ENCODE measurements at places on chromosomes 7 and 10. TPM values are rescaled to one million over a fixed set of nuclear protein-coding genes. Genes with fewer than 3 reads are reported as not detected.

GRCh38 chr7:20786779-20787659, at the start of gene SP8:
Gene SP8, minus strand, starts transcription at chr7:20786886. Its CDS starts 88 bp downstream, at chr7:20786798.
- DNase-seq = no peak

SPDYE16 gene
- 0.25 TPM for polyA plus RNA-seq

ASB10 gene
- not detected for polyA plus RNA-seq

NODAL gene
- not detected for polyA plus RNA-seq

MACC1 gene
- 0.08 TPM for polyA plus RNA-seq

BHLHA15 gene
- polyA plus RNA-seq = not detected

DNA sequence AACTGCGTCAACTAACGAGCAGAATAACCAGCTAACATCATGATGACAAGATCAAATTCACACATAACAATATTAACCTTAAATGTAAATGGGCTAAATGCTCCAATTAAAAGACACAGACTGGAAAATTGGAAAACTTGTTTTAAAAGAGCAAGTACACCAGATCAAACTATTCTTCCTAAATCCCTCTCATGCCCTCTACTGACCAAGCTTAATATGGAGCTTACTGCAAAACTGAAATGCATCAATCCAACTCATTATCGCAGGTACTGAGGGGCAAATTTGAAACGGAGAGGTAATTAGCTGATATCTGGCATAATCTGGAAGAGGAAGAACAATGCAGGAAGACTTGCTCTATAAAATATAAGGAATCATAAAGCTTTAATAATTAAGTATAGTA, 1223.8 kb downstream of the NXPH1 start:
- no peak for DNase-seq

DNA sequence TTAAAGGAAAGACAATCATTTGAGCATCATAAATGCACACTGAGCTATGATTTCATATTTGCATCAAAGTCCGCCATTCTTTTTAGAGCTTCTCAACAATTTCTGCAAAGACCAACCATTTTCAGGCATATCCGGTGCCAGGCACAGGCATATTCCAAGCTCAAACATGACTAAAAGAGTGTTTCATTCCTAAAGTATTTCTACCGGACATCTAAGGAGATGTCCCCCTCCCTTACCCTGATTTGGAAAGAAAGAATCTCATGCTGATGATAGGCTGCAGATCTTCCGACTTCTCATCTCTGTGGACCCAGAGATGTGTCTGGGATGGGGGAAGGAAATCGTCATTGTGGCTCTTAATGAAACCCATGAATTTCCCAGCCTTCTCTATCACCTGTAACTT, 600.5 kb upstream of the MGMT start:
- no peak for DNase-seq

DNA sequence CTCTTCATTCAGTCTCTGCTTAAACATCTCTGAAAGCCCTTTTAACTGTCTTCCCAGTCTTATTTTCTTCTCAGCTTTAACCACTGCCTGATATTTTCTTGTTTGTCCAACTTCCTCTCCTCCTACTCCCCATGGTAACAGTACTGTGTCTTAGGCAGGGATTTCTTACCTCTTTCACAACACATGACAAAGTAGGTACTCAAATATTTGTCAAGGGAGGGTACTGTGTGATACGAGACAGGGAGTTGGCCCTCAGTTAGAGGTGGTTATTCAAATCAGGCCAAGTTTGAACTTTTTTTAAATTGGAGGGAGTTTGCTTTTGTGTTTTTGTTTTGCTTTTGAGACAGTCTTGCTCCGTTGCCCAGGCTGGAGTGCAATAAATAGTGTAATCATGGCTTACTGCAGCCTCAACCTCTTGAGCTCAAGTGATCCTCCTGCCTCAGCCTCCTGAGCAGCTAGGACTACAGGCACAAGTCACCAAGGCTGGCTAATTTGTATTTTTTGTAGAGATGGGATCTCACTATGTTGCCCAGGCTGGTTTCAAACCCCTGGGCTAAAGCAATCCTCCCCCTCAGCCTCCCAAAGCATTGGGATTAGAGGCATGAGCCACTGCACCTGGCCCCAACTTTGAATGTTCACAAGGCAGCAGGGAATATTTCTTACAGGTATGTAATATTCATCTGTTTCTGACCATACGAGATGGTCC, 2.5 kb upstream of the KPNA7 start:
- no peak for DNase-seq

DNA sequence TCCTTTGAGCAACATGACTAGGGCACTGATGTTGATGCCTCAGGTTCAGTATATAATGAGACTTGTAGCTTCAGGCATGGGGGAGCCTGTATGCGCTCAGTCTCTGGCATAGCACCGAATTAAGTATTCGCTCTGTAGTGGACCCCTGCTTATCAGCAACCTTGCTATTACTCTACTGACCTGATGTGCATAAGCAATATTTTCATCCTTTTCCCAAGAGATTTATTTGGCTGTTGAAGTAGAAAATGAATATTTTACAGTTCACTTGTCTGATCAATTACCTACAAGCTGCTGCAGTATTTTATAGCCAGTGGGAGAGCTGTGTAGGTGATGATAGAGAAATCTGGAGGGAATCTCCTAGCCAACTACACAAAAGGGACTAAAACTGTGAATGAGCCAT, 781.6 kb upstream of the PHF14 start:
- no peak for DNase-seq

DNA sequence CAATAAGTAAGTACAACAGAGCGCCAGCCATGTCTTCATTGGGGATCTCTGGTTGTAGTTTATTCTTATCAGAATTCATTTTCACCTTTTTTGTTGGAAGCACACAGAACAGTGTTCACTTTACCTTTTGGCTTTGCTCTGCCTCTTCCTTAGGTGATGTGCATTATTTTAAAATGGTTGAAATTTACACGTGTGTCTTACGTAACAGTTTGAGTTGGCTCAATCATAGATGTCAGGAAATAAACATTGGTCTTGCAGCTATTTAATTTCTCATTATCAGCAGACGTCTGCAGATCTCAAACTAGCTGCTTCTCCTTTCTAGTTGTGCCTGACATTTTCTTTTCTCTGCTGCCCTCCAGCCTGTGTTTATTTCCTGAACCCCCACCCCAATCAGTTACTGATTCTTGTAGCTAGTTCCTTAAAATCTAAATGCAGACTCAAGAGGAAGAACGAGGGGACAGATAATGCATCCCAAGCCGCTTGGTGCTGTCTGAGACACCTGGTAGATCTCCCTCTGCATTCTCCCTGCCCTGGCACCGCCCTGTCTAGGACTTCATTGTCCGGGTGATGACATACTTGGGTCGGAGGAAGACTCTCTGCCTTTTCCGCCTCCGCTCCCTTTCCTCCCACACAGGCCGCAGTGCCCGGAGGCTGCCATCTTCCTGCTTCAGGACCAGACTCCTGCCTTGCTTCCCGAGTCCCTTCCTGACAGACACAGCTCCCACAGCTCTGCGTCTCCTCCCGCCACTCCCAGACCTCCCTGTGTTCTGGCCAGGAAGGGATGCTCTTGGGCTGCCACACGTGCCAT, 108.2 kb downstream of the ANKRD61 start:
- DNase-seq = no peak

DNA sequence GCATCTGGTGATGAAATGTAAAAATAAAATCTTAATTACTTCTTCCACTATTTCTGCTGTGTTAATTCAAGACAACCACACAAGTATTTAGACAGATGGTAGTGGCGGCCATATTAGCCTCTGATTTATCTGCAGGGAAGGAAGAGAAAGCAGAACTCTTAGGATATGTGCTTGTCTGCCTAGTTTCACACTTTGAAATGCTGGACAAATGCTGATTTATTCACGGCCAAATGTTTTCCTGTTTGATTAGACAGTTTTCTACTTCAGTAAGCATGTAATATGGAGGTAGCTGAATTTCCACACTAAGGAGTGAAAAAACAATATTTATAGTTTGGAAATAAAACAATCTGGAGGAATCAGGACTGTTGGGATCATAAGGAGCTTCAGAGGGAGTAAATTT, 158.1 kb downstream of the AGMO start:
- no peak for DNase-seq

CTAGE4 gene
- polyA plus RNA-seq = not detected

HHEX gene
- 0.24 TPM for polyA plus RNA-seq

PLXDC2 gene
- polyA plus RNA-seq = not detected

DNA sequence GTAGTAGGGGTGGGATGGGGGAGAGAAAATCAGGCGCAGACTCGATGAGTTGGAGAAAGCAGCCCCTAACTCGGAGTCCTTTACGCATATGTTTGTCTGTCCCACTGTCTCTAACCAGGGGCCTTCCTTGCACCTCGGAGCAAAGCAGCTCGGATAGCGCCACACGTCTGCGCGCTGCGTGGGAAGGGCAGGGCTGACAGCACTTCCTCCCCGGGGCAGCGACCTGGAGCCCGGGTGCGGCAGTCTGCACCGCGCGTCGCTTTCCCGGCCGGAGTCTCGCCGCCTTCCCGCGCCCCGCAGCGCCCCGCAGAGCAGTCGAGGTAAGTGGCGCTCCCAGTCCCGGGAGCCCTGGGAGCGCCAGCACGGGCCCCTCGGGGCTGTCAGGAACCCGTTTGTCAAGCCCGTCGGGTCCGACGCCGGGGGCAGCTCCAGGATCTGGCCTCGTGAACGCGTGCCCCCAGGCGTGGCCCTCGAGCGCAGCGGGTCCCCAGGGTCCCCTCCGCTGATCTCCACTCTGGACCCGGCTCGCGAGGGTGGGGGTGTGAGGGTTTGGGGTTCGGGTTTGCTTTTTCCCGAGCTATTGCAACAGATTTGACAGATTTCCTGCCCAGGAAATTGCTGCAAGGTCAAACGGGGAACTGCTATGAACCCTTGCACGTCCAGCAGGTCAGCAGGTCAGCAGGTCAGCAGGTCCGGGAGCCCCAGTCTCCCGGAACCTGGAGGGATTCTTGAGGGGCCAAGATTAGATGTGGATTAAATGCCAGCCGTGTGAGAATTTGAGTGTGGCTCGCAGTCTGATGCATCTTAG, 597 bp downstream of the APBB1IP start:
- DNase-seq = peak; percentile 70

AOC1 gene
- not detected for polyA plus RNA-seq

- DNase-seq = no peak
Measured at GRCh38 chr10:119136084-119136483, 29.4 kb downstream of the SFXN4 start.

DNA sequence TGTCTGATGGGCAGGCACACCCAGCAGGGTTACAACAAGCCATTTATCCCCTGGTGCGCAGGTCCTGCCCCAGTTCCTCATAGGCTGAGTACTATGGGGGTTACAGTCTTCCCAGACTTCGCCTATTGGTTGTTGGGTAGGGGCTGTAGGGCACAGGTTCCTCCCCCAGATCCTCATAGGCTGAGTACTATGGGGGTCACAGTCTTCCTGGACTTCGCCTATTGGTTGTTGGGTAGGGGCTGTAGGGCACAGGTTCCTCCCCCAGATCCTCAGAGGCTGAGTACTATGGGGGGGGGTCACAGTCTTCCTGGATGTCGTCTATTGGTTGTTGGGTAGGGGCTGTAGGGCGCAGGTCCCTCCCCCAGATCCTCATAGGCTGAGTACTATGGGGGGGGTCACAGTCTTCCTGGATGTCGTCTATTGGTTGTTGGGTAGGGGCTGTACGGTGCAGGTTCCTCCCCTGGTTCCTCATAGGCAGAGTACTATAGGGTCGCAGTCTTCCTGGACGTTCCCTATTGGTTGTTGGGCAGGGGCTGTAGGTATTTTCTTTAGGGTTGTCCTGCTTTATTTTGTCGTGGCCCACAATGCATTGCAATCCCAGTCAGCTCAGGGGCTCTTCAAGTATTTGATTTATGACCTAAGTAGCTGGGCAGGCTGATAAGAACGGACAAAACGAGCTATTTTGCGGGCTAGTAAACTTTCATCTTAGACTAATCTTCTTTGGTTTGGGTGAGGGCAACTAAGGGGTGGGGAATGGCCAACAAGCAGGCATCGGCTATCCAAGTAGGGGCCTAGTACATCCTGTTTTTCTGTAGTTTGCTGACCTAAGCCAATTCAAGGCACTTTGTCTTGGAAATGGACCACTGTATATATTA, 3.4 kb downstream of the LRRC27 start:
- DNase-seq = no peak

MUC12 gene
- not detected for polyA plus RNA-seq

DNA sequence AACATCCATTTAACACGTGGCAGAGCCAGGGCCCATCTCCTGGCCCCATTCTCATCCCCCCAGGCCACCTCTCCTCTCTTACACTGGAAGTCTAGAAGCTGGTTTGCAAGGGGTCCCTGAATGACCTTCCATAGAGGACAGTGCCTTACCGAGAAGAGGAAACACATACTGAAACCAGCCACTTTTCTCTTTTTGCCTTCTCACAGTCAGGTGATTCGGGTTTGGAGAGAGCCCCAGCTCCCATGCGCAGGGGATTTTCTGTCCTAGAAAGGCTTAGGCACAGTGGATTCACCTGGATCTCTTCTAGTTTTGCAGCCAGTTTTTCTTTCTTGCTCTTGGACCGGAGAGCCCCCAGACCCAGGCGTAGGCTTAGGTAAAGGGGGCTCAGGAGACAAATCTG, 334.1 kb upstream of the C7orf33 start:
- no peak for DNase-seq

ZNF248 gene
- 4.3 TPM for polyA plus RNA-seq

DNA sequence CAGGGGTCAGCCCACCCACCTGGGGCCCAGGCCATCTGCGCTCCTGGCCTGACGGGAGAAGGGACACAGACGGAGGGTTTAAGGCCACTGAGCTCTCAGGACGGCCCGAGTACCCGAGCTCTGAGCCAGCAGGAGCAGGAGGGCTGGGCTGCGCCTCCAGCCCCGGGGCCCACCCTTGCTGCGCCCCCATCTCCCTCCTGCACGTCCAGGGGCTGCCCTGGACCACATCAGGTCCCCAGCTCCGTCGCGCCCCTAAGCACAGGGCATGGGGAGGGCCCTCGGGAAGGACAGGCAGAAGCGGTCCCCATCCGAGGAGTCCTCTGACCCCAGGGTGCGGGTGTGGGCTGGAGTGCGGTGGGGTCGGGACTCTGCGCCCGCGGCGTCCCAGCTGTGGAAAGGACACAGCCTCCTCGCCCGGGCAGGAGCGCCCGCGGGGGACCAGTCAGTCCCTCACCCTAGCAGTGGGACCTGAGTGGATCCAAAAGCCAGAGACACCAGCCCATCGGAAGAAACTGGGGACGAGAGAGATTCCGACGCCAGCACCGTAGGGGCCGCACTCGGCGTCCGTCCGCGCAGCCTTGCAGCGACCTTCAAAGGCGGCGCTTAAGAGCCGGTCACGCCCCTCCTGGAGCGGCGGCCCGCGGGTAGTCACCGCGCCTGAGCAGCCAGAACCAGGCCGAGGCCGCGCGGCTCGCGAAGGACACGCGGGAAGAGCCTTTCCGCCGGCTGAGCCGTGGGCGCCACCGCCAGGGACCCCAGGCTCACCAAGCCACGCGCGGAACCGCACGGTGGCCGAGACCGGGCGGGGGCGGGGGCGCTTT, 15.9 kb downstream of the CAMK2B start:
- DNase-seq = peak; percentile 47

- no peak for DNase-seq
Measured at GRCh38 chr10:102167861-102168260, 15.7 kb downstream of the NOLC1 start.

ATOH7 gene
- not detected for polyA plus RNA-seq

FANK1 gene
- not detected for polyA plus RNA-seq

GRCh38 chr10:24793648-24794379, 70.1 kb upstream of the ARHGAP21 start:
- DNase-seq = no peak

BBS9 gene
- polyA plus RNA-seq = 11.1 TPM

All from naive thymus-derived CD4-positive, alpha-beta T cell (primary cell).